ENCODE measurements at places on chromosomes 7 and 10.

GRCh38 chr7:118325450-118325808 is 100.9 kb downstream of the ANKRD7 start:
- no peak for DNase-seq

DNA sequence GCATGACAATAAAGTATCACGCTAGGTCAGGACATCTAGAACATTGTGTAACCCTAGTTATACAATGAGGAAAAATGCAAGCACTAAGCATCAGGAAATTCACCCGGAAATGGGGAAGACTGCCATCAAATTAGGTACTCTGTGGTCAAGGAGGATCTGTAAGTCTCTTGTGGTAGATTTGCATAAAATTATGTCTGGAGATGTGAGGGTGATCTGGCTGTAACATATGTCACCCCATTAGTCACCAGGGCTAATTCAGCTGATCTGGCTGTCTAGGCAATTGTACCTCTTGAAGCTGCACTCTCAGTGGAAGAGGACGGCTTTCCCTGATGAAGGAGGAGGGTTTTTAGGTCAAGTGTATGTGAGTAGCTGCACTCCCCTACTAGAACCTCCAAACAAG is 14.8 kb downstream of the AKR1D1 start:
- no peak for DNase-seq

DNA sequence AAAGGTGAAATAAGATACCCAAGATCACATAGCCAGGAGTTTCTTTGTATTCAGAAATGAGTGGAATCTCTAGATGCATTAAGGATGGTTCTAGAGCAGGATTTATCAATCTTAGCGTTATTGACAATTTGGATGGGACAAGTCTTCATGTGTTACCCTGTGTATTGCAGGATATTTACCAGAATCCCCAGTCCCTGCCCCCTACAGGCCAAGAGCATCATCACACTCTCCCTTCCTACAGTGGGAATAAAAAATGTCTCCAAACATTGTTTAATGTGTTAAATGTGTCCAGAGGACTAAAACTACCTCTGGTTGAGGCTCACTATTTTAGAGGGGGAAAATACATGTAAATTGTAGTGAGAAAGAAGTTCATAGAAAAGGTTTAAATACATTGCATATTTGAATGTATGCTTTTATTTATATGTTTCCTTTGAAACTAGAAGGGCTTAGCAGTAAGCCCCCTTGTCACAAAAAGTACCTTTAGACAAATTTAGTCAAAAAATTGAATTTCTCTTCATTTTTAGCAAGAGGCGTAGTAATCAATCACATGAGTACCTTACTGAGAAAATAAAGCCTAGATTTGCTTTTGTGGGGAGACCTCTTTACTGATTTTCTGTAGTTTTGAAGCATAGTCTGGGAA is 141.2 kb downstream of the MLLT10 start:
- DNase-seq, result peak; percentile 21

- DNase-seq, result no peak
Observed at GRCh38 chr7:135273581-135273980, 39.9 kb downstream of the STRA8 start.

- no peak for DNase-seq
Observed at GRCh38 chr10:69912589-69912988, 110.9 kb downstream of the COL13A1 start.

- no peak for DNase-seq
Observed at GRCh38 chr7:33952824-33953223, 47.5 kb downstream of the BMPER start.

- peak; percentile 39 for DNase-seq
Observed at GRCh38 chr7:31126976-31127375, 74.9 kb downstream of the ADCYAP1R1 start.

DNA sequence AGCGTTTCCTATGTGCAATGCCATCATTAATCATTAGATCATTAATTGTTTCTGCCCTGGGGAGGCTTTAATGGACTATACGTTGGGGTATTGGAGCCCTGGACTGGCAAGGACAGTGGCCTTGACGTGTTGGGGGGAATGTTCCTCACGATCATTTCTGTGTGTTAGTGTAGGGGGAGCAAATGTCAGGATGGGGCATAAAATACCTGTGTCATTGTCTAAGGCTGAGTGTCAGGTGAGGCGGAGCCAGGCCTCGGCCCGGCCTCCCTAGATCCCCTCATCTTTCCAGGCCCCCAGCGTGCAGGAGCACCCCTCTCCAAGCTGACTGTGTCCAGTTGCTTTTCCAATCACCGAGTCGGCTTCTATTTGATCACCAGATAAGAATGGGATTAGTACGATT is 346.4 kb upstream of the SHH start:
- no peak for DNase-seq

- DNase-seq, result no peak
Observed at GRCh38 chr10:118116715-118117449, 70.1 kb upstream of the RAB11FIP2 start.

GRCh38 chr10:2701802-2702201 is 365.5 kb upstream of the PFKP start:
- no peak for DNase-seq

DNA sequence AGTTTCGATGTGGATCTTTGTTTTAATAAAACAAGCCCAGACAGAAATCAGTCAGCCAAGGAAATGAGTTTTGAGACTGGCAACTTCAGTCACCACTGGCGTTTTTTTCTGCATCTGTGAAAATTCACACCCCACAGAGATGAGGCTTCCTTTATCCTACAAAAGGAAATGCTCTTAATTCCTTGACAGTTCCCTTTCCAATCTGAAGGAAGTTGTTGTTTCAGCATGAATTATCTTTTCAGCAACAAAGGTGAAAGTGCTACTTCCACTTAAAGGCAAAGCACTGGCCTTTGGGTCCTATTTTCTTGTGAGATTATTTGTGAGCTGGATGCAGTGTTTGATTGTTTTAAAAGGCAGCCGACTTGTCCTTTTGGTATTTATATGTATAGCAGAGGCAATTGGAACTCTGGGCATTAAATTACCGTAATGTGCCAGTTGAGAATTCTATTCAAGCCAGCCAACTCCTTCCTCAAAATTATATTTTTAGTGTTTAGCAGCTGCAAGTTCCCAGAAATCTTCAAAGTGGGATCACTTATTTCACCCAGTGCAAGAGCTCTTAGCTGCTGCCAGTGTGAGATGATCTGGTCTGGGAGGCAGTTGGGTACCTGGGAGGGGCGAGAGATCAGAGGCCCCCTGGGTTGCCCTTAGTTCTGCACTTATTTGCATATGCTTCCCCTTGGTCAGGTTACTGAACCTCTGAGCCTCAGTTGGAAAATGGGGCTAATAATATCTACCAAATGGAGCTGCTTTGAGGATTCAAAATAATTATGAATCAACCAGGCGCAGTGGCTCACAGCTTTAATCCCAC is 427.1 kb downstream of the GALNT17 start:
- no peak for DNase-seq

- DNase-seq, result no peak
Observed at GRCh38 chr10:79396520-79396919, 48.9 kb downstream of the ZCCHC24 start.

DNA sequence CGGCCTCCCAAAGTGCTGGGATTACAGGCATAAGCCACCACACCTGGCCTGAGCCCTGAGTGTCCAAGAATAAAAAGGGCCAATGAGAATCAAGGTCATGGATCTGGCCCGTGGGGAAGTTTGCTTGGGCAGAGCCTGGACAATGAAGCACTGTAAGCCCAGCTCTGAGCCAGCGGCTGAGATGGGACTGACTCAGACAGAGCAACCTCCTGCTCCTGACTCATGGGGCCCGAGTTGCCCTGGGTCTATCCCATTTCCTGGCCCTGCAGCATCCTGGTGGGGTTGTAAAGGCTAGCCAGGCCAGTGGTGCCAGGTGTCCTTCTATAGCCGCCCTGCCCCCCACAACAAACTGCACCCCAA is 5.2 kb upstream of the MYH16 start:
- peak; percentile 98 for DNase-seq

GRCh38 chr10:50325449-50326171 is 74.3 kb upstream of the ASAH2 start:
- DNase-seq, result no peak
